ENCODE measurements at places on chromosomes 1 and 21.

DNA sequence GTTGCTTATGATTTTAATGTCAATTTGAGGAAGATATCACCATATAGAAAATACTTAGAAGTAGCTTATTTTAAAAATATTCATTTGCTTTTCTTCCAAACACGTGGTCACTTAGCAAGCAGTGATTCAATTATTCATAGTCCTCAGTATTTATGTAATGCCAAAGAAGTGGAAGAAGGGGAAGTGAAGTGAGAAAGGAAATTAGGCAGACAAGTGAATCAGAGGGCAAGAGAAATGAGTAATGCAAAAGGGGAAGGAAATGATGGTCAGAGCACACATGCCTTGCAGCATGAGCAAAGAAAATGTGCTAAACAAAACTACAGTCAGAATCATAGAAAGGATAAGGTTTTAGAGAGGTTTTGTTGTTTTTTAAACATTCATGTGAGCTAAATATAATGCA lies 31.8 kb downstream of the SDCCAG8 start:
- no peak for DNase-seq

GRCh38 chr21:23445307-23445706 lies 2162.0 kb downstream of the MRPL39 start:
- DNase-seq = no peak

GRCh38 chr1:1203561-1204424 lies 2.6 kb downstream of the TNFRSF18 start:
- no peak for DNase-seq

- no peak for DNase-seq
Measured at GRCh38 chr1:1083416-1084371, 9.6 kb upstream of the RNF223 start.

DNA sequence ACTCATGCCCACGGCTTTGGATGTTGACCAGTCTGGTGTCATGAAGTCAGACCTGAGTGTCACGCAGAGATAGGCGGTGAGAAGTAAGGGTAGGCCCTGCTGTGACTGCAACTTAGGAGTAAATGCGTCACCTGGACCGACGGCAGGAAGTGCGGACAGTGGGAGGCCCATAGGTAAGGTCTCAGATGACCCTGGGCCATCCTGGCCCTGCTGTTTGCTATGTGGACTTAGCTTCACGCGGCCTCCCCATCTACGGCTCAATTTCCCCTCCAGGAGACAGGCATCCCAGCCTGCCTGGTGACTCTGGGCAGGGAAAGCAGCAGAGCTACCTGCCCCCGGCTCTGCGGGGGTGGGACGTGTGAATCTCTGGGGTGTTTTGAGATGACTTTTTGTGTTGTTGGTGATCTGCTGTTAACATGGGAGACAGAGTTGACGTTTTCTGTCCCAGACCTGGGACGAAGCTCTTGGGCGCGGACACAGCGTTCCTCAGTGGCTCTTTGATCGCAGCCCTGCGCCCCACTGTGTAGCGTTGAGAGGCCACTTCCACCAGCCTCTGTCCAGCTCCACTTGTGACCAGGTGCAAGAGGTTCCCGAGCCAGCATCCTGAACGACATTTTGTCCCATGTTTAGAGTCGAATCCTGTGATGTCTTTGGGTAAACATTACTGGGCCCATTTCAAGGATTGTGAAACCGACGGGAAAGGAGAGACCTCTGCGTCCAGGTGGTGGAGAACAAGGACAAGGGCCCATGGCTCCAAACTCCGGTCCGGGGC lies 39.9 kb downstream of the CRYAA start:
- no peak for DNase-seq

GRCh38 chr1:77659879-77660593 lies 22.4 kb downstream of the ZZZ3 start:
- no peak for DNase-seq

DNA sequence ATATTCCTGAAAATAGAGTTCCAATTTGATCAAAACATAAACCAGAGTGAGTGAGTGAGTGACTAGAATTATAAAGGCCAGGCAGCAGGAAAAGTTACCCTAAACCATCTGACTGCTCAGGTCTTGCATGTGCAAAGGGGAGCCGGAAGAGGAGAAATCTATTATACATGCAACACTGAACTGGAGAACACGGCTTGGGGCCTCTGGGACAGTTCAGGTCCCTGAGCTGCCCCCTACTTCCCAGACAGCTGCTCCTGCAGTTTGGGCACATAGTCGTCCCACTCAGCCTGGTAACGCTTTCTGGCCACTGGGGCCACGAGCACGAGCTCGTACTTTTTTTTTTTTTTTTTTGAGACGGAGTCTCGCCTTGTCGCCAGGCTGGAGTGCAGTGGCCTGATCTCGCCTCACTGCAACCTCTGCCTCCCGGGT lies 40.1 kb downstream of the PTPRC start:
- no peak for DNase-seq

- no peak for DNase-seq
Measured at GRCh38 chr1:68011657-68012375, 38.6 kb downstream of the DIRAS3 start.
